AG08396 (cell line): ENCODE measurements at places on chromosomes 6 and 20.

DNA sequence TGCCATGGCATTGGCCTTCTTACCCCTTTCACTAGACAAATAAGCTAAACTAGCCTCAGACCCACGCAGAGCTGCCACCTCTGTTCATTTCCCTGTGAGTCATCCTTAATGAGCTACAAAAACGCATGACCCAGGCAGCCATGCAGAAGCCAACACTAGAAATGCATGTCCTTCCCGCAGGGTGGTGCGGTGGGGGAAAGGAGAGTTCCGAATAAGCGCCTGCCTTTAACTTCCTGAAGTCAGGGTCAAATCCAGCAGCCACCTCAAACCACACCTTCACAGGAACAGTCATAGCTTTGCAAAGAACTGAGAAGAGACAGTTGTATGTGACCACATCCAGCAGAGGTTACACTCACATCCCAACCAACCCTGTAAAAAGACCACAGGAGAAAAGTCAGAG lies 40.4 kb downstream of the IRF4 start:
- no peak for DNase-seq

DNA sequence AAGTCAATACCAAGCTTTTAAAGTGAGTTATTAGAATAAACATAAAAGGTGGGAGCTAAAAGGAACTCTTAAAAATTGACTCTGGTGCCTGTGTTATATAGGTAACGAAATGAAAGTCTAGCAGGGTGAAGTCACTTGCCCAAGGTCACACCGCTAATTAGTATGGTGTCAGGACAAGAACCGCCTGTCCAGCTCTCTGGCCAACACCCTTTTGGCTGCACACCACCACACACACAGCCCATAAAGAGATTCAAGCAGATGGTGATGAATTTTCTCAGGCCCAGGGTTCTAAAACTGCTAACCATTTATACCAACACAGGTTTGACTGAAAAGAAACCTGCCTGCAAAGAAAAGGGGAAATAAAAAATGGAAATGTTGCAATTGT lies 20.2 kb downstream of the GFOD1 start:
- no peak for DNase-seq

- no peak for DNase-seq
These were observed 80.8 kb upstream of the PHACTR1 start for GRCh38 chr6:12635813-12636212.

DNA sequence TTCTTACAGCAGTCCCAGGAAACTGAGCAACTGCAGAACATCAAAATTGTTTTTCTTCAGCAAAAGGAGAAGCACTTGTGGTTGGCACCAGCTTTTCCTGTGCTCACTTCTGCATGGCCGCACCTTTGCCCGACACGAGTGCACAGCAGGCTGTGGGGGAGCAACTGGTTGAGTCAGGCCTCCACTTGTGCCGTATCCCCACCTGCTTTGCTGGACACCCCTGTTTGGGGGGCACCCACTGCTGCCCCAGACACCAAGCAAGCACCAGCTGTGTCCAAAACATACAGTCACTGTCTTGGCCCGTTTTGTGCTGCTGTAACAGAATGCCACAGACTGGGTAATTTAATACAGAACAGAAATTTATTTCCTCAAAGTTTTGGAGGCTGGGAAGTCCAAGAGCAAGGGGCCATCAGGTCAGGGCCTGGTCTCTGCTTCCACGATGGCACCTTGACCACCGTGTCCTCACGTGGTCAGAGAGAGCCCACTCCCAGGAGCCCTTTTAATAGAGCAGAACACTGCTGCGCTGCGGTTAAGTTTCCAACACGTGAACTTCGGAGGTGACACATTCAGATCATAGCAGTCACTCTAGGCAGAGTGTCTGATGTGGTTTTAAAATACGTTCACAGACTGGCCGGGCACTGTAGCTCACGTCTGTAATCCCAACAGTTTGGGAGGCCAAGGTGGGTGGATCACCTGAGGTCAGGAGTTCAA lies 8.7 kb upstream of the GMEB2 start:
- no peak for DNase-seq

GRCh38 chr6:36436466-36436865 lies 6.2 kb downstream of the PXT1 start:
- DNase-seq, result no peak

- peak; percentile 88 for DNase-seq
These were observed 88.0 kb downstream of the FAM217A start for GRCh38 chr6:3990692-3991491.

DNA sequence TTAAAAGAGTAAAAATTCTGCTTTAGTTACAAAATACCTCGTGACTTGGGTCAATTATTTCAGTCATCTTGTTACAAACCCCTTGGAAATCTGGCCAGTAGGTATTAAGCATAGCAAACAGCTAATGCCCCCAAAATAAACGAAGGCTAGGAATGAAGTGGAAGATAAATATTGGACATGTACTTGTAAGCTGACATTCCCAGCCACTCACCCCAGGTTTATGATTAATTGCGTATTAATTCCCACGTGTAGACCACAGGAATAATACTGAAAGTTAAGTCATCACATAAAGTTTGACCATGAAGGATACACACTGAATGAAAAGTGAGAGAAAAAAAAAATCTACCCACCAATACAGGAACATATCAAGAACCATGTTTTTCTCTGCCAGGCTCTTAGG lies 936.5 kb upstream of the ADGRB3 start:
- DNase-seq, result no peak

DNA sequence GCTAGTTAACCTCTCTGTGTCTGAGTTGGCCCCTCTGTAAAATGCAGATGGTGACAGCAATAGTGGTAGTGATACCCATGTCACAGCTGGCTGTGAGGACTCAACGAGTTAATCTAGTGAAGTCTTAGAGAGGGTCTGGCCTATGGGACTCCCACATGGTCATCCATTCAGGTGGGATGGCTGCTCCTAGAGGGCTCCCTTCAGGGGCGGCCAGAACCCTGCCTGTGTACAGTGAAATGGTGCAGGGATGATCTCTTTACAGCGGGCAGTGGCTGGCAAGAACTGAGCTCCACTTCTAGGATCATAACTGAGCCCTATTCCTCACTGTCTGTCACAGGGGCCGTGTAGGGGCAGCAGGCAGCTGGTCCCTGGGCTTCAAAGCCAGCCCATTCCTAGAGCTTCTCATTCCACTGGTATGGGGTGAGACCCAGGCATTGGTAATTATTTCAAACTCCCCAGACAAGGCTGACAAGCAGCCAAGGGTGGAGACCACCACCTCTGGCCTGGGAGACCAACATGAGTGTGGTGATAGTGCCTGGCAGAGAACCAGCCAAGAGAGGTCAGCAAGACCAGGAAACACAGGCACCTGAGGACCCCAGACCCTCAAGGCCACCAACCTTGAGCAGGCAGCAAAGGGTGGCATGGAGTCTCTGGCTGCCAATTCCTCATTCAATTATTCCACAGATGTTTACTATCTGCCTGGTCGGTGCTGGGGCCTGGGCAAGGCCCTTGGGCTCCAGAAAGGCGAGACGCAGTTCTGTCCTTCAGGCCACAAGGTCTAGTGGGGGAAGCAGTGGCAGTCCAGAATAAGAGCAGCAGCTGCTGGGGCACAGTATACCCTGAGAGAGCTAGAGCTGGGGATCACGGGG lies 103.4 kb downstream of the MRPL14 start:
- no peak for DNase-seq

GRCh38 chr20:34562641-34563040 lies 4.1 kb downstream of the MAP1LC3A start:
- peak; percentile 69 for DNase-seq

- no peak for DNase-seq
These were observed 86.4 kb upstream of the TENT5A start for GRCh38 chr6:81838724-81839426.

GRCh38 chr6:158321960-158322359 lies 9.7 kb downstream of the TULP4 start:
- DNase-seq, result peak; percentile 13

DNA sequence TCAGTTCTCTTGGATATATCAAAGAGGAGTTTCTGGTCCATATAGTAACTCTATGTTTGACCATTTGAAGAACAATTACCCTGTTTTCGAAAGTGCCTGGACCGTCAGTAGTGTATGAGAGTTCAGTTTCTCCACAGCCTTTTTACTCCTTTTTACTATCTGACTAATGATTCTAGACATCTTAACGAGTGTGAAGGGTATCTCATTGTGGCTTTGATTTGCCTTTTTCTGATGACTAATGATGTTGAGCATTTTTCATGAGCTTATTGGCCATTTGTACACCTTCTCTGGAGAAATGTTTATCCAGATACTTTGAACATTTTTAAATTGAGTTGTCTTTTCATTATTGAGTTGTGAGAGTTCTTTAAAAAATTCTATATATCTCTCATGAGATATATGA lies 114.9 kb upstream of the ATXN1 start:
- DNase-seq, result no peak

DNA sequence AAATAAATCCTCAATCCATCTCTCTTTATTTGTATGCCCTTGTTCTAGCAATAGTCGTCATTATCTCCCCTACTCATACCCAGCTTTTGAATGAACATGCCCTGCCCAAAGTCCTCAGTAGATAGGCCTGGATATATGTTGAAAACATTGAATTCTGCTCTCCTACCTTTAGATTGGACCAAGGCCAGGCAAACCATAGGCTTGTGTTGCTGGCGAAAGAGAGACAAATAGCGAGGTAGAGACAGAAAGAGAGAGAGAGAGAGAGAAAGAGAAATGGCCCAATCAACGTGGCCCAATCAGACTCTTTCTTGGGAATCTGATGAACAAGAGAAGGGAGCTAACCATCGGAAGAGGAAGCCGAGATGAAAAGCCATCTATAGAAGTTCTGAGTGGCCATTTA lies 45.2 kb downstream of the NEDD9 start:
- no peak for DNase-seq

- DNase-seq, result no peak
These were observed 295.7 kb downstream of the PHACTR1 start for GRCh38 chr6:13012296-13012695.

DNA sequence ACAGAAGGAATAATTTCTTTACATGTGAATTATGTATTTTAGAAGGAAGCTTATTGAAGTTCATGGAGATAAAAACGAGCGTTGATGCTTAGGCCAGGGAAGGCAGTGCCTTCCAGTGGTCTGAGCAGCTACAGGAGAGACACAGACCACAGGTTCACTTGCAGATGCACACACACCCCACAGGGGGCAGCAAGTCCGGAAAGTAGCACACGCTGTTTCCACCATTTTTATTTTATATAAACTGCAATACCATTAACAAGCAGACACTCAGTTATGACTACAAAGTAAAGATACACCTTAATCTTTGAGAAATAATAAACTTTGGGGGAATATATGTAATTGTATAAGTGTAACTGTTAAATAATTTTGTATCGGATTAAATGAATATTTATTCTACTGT lies 13.5 kb upstream of the DACT2 start:
- DNase-seq, result no peak

GRCh38 chr6:105760746-105761145 lies 325.4 kb upstream of the PRDM1 start:
- no peak for DNase-seq

- DNase-seq, result no peak
These were observed 26.5 kb upstream of the RNF24 start for GRCh38 chr20:4041748-4042411.

DNA sequence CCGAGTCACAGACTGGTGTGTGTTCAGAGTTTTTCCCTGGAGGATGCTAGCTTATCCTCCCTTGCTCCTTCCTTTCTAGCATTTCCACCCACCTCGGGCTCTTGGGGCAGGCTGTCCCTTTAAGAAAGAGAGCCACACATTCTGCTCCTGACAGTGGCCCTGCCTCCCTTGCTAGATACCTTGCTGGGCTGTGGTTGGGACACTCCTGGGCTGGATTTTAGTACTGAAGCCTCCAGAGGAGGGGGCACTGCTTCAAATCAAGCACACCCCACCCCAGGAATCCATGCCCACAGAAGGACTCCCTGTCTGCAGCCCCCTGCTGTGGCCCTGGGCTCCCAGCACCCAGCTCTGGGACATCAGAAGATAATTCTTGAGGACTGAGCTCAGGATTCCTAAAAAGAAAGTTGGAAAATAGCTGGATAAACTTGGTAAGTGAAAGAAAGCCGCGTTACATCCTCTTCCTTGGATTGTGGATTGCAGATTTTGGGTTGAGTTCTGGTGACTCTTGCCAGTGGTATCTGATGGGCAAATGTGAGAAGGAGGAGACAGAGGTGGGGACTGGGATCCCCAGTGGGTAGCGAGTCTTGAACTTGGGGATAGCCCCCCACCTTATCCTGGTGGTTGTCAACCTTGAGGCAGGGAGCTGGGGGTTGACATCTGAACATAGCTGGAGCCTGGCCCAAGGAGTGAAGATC lies 29.0 kb downstream of the DAAM2 start:
- DNase-seq, result peak; percentile 22

DNA sequence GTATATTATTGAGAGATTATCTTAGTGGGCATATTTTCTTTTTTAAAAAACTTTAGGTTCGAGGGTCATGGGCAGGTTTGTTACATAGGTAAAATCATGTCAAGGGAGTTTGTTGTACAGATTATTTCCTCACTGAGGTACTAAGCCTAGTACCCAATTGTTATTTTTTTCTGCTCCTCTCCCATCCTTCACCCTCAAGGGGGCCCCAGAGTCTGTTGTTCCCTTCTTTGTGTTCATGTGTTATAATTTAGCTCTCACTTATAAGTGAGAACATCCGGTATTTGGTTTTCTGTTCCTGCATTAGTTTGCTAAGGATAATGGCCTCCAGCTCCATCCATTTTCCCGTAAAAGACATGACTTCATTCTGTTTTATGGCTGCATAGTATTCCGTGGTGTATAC lies 247.9 kb upstream of the RAB32 start:
- DNase-seq, result no peak

- no peak for DNase-seq
These were observed 747.1 kb upstream of the ADGRB3 start for GRCh38 chr6:67887747-67888545.

GRCh38 chr20:16575390-16576140 lies 2.3 kb upstream of the KIF16B start:
- no peak for DNase-seq

DNA sequence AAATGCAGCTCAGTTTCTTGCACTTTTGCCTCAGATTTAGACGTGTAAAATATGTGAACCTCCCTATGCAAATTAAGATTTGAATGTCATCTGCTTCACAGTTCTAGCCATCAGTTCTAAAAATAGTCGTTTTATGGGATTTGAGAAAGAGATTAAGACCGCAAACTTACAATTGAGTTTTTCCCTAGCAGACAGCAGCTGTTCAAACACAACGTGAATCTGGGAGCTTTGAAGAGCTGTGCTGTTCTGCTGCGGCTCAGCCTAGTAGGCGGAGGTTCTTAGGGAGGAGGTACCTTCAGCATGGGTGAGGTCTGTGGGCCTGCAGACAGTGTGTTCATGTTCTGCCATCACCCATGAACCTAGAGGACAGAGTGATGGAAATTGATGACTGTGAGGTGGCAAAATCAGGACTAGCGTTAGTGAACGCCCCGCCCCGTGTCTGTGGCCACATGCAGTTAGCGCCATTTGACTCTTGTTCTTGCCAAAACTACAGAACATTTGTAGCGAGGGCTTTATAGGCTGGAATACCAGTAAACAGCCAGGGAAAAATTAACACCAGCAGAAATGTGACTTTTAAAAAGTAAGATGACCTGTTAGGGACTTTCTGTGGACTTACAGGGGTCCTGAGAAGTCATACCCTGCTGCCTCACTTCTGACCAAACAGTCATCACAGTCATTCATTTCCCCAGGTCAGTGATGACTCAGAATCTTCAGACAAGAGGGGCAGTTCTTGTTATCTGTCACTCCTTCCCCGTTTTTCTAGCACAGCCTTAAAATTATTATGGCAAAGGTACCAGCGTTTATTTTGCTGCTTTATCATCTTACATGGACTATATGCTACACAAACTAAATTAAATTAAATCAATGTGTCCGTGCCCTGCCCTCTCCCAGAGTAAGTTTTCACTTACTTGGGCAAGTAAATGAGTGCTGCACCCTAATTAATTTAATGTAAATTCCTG lies 84.3 kb upstream of the TMEM181 start:
- DNase-seq, result no peak
